ENCODE measurements at places on chromosomes 12 and 14. TPM values are rescaled to one million over a fixed set of nuclear protein-coding genes. Genes with fewer than 3 reads are reported as not detected.
A peak's percentile ranks its signal among the peaks of the same experiment; 100 is the strongest.

Gene USP44
- 0.18 TPM for total RNA-seq

Gene ANHX
- total RNA-seq = not detected

Gene MAX
- 32.3 TPM for total RNA-seq

Gene LRTM2
- not detected for total RNA-seq

Gene CCDC60
- not detected for total RNA-seq

Gene ANKRD13A
- total RNA-seq = 16.6 TPM

Gene FGD4
- 21.6 TPM for total RNA-seq

Gene BHLHE41
- total RNA-seq = 1.9 TPM

Gene PLXNC1
- total RNA-seq = 1.1 TPM

GRCh38 chr12:122886851-122887818 lies 8.8 kb downstream of the VPS37B start:
- peak; percentile 42 for DNase-seq

DNA sequence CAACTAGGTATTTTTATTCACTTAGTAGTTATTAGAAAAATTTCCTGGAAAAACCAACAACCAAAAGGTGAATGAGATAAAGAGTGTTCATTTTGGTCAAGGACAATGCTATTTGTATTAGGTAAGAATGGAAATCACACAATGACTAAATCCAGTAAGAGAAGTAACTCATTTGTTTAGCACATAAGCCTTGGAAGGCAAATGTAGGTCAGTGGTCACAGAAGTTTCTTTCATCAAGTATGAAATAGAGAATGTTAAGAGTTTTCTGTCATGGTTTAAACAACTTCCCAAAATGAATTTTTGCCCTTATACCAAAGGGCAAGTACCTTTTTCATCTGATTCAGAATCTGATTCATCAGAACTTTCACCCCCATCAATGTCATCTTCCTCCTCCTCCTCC lies 101.7 kb downstream of the KIF21A start:
- DNase-seq = no peak

DNA sequence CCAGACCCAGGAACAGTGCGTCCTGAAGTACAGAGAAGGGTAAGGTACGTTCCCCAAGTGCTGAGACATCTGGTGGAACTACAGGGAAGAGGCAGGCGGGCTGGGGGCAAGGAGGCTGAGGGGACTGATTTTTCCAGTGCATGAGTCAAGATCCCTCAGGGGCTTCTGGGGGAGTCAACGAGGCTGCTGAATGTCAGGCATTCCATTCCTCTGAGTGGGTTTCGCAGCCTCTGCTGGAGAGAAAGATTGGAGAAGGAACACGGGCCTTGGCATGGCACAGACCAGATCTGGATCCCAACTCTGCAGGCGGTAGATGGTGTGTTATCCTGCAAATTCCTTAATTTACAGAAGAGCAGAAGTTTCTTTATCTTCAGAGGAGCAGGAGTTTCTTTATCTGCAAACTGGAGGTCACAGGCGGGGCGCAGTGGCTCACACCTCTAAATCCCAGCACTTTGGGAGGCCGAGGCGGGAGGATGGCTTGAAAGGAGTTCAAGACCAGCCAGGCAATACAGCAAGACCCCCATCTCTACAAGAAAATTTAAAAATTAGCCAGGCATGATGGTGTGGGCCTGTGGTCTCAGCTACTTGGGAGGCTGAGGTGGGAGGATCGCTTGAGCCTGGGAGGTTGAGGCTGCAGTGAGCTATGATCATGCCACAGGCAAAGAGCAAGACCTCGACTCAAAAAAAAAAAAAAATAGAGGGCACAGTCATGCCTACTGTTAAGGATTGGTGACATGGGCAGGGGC lies 132.6 kb upstream of the MAP1LC3B2 start:
- DNase-seq = no peak

DNA sequence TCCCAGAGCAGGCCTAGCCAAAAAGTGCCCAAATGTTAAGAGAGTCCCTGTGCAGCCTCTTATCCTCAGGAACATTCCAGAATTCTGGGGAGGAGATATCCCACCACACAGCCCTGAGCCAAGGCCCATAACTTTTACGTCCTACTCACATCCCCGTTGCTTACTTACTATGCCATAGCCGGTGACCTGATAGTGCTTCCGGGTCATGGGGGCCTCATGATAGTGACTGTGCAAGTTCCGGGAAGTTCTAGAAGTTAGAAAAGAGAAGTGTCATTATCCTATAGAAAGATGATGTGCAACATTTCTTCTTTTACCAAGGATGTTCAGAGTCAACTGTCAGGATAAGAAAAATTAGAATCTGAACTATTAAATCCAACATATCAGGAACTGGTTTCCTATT lies 15.6 kb upstream of the NGB start:
- no peak for DNase-seq

DNA sequence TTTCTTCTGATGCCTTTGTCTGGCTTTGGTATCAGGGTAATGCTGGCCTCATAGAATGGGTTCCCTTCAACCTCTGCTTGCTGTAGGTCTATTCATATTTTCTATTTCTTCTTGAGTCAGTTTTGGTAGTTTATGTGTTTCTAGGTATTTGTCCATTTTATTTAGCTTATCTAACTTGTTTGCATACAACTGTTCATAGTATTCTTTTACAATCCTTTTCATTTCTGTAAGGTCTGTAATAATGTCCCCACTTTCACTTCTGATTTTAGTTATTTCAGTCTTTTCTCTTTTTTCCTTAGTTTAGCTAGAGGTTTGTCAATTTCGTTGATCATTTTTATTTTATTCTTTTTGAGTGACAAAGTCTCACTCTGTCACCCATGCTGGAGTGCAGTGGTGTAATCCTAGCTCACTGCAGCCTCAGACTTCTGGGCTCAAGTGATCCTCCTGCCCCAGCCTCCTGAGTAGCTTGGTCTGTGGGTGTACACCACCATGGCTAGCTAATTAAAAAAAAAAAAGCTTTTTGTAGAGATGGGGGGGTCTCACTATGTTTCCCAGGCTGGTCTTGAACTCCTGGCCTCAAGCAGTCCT lies 11.7 kb downstream of the TTLL5 start:
- DNase-seq = no peak

DNA sequence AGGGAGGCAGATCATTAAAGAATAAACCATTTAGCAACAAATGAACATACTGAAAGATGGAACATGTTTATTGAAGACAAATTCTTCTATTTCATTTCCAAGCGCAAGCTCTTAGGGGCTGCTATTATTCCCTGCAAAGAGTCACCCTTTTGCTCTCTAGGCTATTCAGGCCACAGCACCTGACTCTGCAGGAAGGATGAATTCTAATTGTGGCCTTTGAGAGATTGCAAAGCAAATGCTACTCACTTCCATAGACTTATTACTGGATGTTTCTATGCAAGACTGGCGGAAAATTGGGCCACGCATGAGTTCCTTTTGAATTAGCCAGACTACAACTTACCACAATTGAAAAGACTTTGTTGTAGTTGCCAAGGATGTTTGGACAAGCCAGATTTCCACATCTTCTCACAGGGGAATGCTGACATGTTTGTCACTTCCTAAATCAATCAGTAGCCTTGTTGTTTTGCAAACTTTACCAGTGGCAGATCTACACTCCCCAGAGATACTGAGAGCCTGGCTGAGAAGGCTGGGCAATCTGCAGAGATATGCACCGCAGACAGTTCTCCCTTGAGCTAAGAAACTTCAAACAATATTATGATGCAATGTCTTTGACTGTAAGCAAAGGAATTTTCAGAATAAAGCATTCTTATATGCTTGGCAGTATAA lies 334.3 kb upstream of the SYT1 start:
- DNase-seq = no peak

DNA sequence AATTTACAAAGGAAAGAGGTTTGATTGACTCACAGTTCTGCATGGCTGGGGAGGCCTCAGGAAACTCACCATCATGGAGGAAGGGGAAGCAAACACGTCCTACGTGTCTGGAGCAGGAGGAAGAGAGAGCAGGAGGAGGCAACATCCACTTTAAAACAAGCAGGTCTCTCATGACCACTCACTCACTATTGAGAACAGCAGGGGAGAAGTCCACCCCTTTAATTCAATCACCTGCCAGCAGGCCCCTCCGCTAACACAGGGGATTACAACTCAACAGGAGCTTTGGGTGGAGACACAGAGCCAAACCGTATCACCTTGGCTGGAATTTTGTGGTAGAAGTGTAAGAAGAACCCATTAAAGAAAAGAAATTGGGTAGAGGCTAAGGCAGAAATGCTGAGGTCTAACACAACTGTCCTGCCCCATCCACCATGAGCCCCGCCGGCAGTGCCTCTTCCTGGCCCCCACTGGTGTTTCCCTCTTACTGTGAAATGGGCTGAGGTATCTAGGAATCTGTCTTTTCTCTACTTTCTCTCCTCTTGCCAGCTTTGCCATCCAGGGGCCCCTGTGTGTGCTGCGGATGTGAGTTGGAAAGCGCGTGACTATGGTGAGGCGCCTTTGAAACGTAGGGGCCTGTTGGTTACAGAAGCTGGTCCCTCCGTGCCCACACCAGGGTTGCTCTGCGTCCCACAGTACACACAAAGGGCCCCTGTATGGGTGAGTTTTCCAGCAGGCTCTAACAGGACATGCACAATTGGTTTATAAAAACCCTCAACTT lies 108.0 kb upstream of the TMEM132D start:
- no peak for DNase-seq

- no peak for DNase-seq
Measured at GRCh38 chr14:105152794-105153241, 15.8 kb downstream of the JAG2 start.

- no peak for DNase-seq
Measured at GRCh38 chr12:117352206-117352605, 9.2 kb downstream of the NOS1 start.

GRCh38 chr12:102680304-102680703 lies 199.9 kb upstream of the IGF1 start:
- no peak for DNase-seq

DNA sequence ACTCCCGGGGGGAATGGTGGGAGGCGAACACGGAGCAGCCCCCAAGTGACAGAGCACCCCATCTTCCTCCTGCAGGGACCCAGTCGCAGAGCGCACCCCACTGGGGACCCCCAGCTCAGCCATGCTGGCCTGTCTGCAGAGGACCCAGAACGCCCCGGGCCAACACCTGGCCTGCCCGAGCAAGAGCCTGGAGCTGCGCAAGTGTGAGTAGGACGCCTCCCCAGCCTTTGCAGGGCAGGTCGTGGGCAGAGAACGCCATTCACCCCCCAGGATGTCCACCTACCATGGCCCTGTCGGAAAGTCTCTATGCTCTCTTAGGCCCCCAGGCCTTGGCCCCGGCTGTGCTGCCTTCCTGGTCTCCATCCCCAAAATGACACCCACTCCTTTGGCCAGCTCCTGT lies 30.4 kb downstream of the FAM222A start:
- no peak for DNase-seq

DNA sequence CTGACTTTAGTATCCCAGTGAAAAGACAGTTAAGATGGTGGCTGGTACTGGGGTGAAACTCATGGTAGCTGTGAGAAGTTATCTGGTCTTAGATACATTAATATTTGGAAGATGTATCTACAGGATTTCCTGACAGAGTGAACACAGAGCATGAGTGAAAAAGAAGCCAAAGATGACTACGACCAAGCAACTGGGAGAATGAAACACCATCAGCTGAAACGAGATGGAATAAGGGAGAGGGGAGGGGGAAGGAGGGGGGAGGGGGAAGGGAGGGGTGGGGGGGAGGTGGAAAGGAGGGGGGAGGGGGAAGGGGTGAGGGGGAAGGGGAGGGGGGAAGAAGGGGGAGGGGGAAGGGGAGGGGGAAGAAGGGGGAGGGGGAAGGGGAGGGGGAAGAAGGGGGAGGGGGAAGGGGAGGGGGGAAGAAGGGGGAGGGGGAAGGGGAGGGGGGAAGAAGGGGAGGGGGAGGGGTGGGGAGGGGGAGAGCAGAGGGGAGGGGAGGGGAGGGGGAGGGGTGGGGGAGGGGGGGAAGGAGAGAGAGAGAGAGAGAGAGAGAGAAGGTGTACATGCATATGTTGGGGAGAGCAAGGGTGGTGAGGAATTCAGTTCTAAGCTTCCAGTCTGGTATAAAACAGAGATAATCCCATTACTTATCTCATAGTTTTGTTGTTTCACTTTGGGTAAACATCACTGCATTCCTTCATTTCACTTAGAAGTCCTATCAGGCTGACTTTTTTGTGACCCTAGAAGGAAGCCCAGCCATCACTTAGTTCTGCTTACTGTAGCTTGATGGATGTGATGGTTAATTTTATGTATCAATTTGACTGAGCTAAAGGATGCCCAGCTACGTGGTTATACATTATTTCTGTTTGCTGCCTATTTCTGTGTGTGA lies 73.9 kb downstream of the SPPL3 start:
- no peak for DNase-seq

GRCh38 chr12:112577473-112578329 lies 159.0 kb downstream of the PTPN11 start:
- no peak for DNase-seq

- DNase-seq = no peak
Measured at GRCh38 chr14:24673534-24674203, 39.7 kb upstream of the GZMB start.

GRCh38 chr12:107404981-107405380 lies 280.6 kb upstream of the PWP1 start:
- DNase-seq = peak; percentile 54

DNA sequence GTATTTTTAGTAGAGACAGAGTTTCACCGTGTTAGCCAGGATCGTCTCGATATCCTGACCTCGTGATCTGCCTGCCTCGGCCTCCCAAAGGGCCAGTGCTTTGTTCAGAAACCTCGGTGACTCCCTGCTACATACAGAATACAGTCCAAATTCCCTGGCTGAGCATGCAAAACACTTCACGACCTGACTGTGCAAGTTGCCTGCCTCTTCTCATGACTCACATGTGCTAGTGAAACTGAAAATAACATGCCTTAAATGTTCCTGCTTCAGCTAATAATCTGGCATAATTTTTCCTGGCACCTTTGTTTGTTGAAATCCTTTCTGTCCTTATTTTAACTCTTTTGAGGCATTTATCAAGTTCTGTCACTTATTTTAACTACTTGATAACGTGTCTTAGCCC lies 8.2 kb downstream of the DMAC2L start:
- no peak for DNase-seq

- no peak for DNase-seq
Measured at GRCh38 chr14:98593361-98593761, 678.6 kb downstream of the BCL11B start.

- DNase-seq = no peak
Measured at GRCh38 chr12:124388038-124388671, 93.3 kb downstream of the RFLNA start.

DNA sequence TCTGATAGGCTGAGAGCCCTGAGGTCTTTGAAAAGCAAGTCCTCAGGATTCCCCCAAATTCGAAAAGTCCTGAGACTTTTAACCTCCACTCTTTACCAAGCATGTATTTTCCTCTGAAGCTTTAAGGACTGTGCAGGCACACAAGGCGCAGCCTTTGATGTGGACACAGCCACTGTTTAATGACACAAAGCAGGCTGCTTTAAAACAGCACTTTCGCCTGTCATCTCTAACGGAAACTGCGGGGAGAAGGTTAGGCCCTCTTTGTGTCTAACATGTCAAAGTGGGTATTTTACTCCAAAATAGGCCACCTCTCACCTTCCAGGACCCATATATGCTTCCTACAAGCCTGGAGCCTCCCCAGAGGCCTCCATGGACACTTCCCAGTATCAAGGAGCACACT lies 159.2 kb downstream of the GCH1 start:
- no peak for DNase-seq

DNA sequence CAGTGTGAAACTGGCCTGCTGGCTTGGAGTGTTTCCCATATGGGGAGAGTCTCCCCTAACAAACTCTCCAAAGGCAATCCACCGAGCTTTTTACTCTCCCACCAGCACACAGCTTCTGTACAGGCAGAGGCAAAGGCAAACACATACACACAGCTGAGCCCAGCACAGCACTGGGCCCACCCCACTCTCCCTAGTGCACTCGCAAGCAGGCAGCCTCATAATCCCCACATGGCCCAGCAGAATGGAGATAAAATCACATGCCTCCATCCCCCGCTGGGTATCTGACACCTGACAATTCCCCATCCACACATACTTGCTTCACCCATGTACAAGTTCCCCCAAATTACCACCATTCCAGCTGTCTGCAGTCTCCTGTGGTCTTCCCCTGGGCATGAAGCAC lies 3.4 kb downstream of the HOXC12 start:
- no peak for DNase-seq

All from left lobe of liver (tissue), 2 donors.